Nephron progenitor cell (in vitro differentiated cells): ENCODE measurements at places on chromosomes 16 and 17.

GRCh38 chr17:19290066-19290705, 53.0 kb downstream of the EPN2 start:
- no peak for DNase-seq

- DNase-seq: no peak
Measured at GRCh38 chr16:10940501-10941079, 1.7 kb downstream of the DEXI start.

DNA sequence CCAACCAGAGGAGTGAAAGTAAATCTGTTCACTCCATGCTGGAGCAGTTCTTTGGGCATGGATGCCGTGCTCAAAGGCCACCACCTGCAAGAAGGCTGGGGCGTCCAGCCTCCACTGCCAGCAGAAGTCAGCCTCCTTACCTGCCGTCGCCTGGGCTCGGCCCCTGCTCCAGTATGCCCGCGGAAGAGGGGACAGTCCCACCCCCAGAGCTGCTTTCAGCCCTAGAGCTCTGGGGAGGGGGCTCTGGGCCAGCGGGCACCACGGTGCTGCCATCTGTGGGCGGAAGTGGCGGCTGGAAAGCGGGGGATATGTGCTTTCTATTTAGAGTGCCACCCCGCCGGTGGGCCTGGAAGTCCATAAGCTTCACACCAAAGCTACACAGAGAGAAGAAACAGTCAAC, 75.9 kb downstream of the ARHGAP17 start:
- no peak for DNase-seq

DNA sequence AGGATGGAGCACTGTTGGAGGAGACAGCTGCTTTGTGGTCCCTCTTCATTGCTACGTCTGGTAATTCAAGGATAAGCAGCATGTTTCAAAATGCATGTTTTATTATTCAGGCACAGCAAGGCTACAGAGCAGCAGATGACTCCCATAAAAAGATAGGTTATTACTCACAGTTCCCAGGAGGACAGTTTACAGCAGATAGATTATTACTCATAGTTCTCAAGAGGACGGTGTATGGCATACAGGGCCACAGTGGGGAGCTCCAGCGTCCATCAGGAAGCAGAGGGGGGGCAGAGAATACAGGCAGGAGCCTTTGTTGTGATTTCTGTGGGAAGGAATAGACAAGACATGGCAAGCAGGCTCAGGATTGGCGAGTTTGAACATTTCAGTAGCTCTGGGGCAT, 72.9 kb downstream of the DNAH9 start:
- no peak for DNase-seq

DNA sequence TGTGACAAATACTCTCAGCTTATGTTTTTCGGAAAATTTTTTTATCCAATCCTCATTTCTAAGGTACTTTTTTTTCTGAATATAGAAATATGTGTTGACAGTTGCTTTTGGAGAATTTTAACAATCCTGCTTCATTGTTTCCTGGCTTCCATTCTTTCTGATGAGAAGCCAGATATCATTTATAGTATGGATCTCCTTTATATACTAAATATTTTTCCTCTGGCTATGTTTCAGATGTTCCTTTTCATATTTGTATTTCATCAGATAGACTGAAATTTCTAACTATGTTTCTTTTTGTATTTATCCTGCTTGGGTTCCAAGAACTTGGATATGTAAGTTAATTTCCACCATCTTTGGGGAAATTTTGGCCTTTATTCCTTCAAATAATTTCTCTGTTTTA, 138.9 kb upstream of the CDH11 start:
- no peak for DNase-seq

- DNase-seq: no peak
Measured at GRCh38 chr17:57654040-57654775, 90.9 kb downstream of the CCDC182 start.
